ENCODE measurements at places on chromosomes 11 and 22. TPM values are rescaled to one million over a fixed set of nuclear protein-coding genes. Genes with fewer than 3 reads are reported as not detected.

DNA sequence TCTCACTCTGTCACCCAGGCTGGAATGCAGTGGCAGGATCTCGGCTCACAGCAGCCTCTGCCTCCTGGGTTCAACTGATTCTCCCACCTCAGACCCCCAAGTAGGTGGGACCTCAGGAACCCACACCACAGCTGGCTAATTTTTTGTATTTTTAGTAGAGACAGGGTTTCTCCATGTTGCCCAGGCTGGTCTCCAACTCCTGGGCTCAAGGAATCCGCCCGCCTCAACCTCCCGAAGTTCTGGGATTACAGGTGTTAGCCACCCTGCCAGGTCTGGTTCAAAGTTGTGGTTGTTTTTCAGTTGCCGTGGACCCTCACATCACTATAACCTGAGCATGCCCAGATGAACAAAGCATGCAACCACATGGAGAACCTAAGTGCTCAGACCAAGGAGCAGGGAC is 13.0 kb upstream of the RAB39A start:
- no peak overlapping the region for H3K27ac ChIP-seq
- H3K27me3 ChIP-seq = peaks cover 13% of the 10 kb centered on the region
- no peaks in the 10 kb centered on the region for H3K4me1 ChIP-seq
- H3K36me3 ChIP-seq = no peaks in the 10 kb centered on the region
- no peak for DNase-seq

DNA sequence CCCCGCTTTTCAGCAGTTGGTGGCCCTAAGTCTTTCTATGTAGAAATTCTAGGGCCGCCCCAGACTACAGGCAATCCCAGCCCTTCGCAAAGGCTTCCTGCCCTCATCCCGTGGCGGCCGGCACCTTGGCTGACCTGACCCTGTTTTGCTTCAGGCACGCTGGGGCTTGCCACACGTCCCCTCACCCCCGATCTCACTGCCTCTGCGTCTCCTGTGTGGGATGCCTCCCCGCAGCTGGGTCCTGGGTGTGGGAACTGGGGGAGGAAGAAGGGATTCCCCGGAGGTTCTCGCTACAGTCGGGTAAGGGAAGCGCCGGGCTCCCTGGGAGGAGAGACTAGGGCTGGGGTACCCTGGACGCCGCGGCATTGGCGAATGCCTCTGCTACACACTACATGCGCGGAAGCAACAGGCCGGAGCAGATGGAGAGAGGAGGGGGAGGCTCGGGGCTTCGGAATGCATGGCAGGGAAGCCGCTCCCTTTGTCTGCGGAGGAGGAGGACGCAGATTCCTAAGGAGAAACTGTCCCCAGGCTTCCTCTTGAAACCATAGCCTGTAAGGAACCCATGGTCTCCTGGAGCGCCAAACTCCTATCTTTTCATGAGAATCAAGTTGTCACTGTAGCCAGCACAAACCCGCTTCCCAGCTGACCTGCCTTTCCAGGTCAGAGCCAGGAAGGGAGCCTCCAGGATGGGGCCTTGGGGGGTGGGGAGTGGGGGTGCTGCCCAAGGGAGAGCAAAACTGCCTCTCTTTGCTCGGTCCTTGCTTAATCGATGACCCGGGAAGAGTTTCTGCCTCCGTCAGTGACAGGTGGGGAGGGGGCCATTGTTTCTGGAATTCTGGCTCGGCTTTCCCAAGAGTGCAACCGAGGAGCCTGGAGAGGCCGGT is 1.4 kb downstream of the DTX4 start:
- H3K36me3 ChIP-seq = no peaks in the 10 kb centered on the region
- peaks cover 13% of the 10 kb centered on the region for H3K27me3 ChIP-seq
- H3K4me1 ChIP-seq = peaks cover 9% of the 10 kb centered on the region
- no peak overlapping the region for H3K27ac ChIP-seq

DNA sequence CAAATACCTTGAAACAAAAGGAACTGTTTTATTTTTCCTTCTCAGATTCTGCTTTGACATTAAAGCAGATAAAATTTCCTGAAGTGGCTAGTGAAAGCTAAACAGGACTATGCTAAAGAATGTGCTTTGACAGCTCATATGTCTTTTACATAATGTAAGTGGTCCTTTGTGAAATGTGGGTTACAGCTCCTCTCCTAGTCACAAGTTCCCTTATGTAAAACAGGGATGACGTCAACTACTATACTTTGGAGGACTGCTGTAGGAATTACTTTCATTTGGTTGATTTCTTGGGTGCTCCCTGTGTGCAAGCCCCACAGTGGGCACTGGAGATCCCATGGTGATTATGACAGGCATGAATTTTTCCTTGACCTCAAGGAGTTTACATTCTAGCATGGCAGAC is 216.6 kb upstream of the NARS2 start:
- no peaks in the 10 kb centered on the region for H3K36me3 ChIP-seq
- no peak overlapping the region for H3K4me3 ChIP-seq
- peaks cover 2% of the 10 kb centered on the region for H3K27me3 ChIP-seq
- DNase-seq = no peak

GRCh38 chr11:7501251-7501650 is 12.5 kb upstream of the PPFIBP2 start:
- DNase-seq = no peak
- no peak overlapping the region for H3K4me3 ChIP-seq
- H3K27me3 ChIP-seq = peaks cover 2% of the 10 kb centered on the region
- H3K27ac ChIP-seq = no peak overlapping the region
- H3K4me1 ChIP-seq = peaks cover 3% of the 10 kb centered on the region
- peaks cover 3% of the 10 kb centered on the region for H3K36me3 ChIP-seq

MB gene
- not detected for total RNA-seq

SYT13 gene
- total RNA-seq = not detected

DNA sequence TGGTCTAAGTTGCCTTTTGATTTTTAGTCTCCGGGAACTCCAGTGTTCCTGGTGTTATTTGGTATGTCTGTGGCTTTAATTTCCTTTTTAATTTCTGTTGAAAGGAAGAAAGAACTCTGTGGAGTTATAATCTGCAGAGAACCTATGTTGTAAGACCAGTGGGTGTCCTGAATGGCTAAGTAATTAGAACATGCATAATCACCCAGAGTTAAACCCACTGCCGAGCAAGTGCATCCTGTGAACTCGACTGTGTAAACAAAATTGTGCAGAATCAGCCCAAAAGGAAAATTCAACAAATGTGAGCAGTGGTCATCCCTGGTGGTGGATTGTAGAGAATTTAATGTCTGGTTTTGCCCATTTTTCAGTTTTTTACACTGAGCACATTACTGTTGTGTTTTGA is 162.5 kb downstream of the COMMD9 start:
- no peak overlapping the region for H3K27ac ChIP-seq
- DNase-seq = no peak
- no peaks in the 10 kb centered on the region for H3K4me1 ChIP-seq
- no peaks in the 10 kb centered on the region for H3K36me3 ChIP-seq
- peaks cover 19% of the 10 kb centered on the region for H3K27me3 ChIP-seq

GRCh38 chr11:6554828-6555706 is 48.3 kb downstream of the RRP8 start:
- no peaks in the 10 kb centered on the region for H3K36me3 ChIP-seq
- no peaks in the 10 kb centered on the region for H3K27me3 ChIP-seq
- no peak overlapping the region for H3K27ac ChIP-seq

- no peaks in the 10 kb centered on the region for H3K36me3 ChIP-seq
- H3K4me3 ChIP-seq = no peak overlapping the region
- DNase-seq = no peak
- H3K27ac ChIP-seq = no peak overlapping the region
- H3K4me1 ChIP-seq = no peaks in the 10 kb centered on the region
These were observed 1217.9 kb downstream of the LRRC4C start for GRCh38 chr11:40241524-40242051.

DNA sequence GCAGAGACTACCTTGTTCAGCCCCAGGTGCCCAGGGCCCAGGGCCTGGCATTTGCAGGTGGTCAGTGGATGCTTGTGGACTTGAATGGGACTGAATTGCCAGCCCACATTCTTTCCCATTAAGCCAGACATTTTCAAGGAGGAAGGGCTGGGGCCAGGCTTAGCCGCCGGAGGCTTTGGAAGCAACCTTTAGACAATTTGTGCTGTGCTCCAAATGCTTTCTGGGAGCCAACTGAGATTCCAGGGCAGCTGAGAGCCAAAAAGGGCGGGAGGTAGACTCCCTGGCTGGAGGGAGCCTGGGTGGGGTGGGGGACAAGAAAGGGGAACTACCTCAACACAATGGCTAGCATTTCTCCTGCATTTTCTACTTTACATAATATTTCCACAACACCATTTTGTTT is 54.8 kb upstream of the TIMP3 start:
- no peaks in the 10 kb centered on the region for H3K36me3 ChIP-seq
- no peak for DNase-seq
- peaks cover 18% of the 10 kb centered on the region for H3K27me3 ChIP-seq
- no peak overlapping the region for H3K27ac ChIP-seq

GRCh38 chr11:127075758-127076157 is 75.2 kb upstream of the KIRREL3 start:
- H3K4me3 ChIP-seq = no peak overlapping the region
- no peaks in the 10 kb centered on the region for H3K27me3 ChIP-seq
- H3K27ac ChIP-seq = no peak overlapping the region
- DNase-seq = no peak
- no peaks in the 10 kb centered on the region for H3K36me3 ChIP-seq

DNA sequence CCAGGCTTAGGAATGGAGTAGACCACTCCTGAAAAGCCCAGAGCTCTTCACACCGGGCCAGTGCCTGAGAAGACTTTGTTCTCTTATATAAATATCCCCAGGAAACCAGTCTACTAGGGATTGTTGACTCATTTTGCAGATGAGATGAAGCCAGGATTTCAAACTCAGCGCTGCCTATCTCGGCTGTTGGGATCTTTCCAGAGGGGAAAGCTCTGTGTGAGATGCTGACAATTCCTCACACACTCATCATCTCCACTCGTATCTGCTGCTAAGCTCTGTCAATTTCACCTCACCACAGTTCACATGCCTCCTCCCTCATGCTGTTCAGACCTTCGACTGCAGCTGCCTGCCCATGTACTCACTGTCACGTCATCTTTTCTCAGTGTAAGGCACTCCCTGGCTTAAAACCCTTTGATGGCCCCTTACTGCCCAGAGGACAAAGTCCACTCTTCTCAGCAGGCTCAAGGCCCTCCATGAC is 12.5 kb downstream of the USH1C start:
- no peak overlapping the region for H3K27ac ChIP-seq
- no peak for DNase-seq
- no peak overlapping the region for H3K4me3 ChIP-seq
- no peaks in the 10 kb centered on the region for H3K36me3 ChIP-seq

NTM gene
- total RNA-seq = not detected

TRPM5 gene
- not detected for total RNA-seq

GRCh38 chr11:102794382-102794781 is 3.6 kb downstream of the MMP1 start:
- peak; percentile 60 for DNase-seq
- no peaks in the 10 kb centered on the region for H3K4me1 ChIP-seq
- H3K4me3 ChIP-seq = no peak overlapping the region

DNA sequence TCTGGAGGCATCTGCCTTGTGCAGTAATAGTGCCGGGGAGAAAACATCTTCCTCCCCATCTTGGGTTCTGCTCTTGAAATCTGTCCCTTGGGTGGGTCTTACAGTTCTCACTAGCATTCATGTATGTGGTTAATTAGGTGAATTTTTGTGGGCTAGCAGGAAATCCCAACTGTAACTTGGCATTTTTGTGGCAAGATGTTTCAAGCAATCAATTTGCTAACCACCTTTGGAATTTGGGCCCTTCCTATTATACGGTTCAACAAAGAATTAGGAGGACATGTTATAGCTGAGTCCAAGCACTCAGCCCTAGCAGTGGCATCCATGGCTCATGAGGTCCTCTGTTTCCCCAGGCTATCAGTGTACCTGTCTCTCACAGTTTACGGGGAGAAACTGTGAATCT is 89.1 kb upstream of the MTNR1B start:
- no peaks in the 10 kb centered on the region for H3K27me3 ChIP-seq
- H3K4me3 ChIP-seq = no peak overlapping the region
- H3K4me1 ChIP-seq = no peaks in the 10 kb centered on the region
- no peaks in the 10 kb centered on the region for H3K36me3 ChIP-seq
- DNase-seq = no peak
- no peak overlapping the region for H3K27ac ChIP-seq

GRCh38 chr11:125935618-125936199 is 10.1 kb upstream of the VSIG10L2 start:
- no peak overlapping the region for H3K27ac ChIP-seq
- H3K27me3 ChIP-seq = peaks cover 2% of the 10 kb centered on the region
- H3K36me3 ChIP-seq = no peaks in the 10 kb centered on the region
- DNase-seq = no peak

DNA sequence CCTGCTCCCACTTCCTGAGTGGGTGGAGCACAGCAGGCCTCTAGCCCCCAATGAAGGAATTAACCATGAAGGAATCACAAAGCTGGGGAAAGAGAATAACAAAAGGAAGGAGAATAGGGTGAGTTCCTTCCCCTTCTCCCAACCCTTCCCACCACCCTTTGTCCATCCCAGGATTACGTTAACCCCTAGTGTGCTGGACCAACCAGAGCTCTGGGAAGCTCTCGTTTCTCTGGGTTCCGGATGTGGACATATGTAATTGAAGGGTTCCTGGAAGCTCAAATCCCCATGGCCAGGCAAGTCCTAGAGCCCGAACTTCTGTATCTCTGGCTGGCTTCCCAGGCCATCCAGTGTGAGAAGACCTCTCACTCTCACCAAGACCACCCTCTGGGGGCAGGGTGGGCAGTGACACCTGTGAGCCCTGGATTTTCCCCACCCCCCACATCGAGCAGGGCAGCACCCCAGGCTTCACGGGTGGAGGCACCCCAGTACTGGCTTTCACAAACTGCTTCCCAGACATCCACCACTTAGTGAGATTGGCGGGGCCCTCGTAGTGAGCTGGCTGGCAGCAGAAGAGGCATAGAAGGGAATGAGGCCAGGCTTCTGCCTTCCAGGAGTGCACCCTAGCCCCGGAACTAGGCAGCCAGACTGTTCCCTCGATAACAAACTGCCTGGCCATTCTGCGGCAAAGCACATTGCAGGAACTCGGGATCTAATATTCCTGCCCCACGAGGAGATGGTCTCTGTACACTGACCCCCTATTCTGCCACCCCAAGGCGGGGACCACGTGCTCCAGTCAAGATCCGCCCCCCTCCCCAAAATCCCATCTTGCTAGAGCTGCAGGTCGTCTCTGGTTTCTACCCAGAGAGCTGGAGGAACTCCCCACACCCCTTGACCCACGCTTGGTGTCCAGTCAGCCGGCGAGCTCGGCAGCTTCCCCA is 2.1 kb downstream of the NECTIN1 start:
- peaks cover 17% of the 10 kb centered on the region for H3K27me3 ChIP-seq
- peaks cover 8% of the 10 kb centered on the region for H3K4me1 ChIP-seq
- DNase-seq = no peak
- no peak overlapping the region for H3K4me3 ChIP-seq

HEPACAM gene
- not detected for total RNA-seq

USP2 gene
- 0.96 TPM for total RNA-seq

GRCh38 chr11:14386895-14387480 is 28.0 kb upstream of the RRAS2 start:
- DNase-seq = no peak
- no peak overlapping the region for H3K27ac ChIP-seq
- no peaks in the 10 kb centered on the region for H3K36me3 ChIP-seq
- no peaks in the 10 kb centered on the region for H3K4me1 ChIP-seq
- H3K27me3 ChIP-seq = peaks cover 2% of the 10 kb centered on the region

DNA sequence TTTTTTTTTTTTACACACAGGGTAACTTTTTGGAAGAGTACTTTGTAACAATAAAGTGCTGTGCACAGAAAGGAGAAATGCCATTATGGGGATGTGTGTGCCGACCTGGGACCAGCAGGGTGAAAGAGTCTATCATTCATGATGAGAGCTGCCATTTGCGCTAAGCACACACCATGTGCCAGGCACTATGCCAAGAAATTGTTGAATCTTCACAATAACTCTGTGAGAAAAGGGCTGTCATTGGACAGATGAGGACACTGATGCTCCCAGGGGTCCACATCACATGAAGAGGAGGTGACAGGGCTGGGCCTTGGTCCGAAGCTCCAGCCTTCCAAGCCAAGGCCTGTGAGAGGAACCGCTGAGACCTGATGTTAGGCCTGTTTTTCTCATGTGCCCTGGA is 5.6 kb downstream of the DUSP18 start:
- H3K27me3 ChIP-seq = no peaks in the 10 kb centered on the region
- no peak for DNase-seq
- H3K36me3 ChIP-seq = peaks cover 16% of the 10 kb centered on the region

CSF2RB gene
- 0.16 TPM for total RNA-seq
